ENCODE measurements at places on chromosomes 1 and 21. TPM values are rescaled to one million over a fixed set of nuclear protein-coding genes. Genes with fewer than 3 reads are reported as not detected.

DNA sequence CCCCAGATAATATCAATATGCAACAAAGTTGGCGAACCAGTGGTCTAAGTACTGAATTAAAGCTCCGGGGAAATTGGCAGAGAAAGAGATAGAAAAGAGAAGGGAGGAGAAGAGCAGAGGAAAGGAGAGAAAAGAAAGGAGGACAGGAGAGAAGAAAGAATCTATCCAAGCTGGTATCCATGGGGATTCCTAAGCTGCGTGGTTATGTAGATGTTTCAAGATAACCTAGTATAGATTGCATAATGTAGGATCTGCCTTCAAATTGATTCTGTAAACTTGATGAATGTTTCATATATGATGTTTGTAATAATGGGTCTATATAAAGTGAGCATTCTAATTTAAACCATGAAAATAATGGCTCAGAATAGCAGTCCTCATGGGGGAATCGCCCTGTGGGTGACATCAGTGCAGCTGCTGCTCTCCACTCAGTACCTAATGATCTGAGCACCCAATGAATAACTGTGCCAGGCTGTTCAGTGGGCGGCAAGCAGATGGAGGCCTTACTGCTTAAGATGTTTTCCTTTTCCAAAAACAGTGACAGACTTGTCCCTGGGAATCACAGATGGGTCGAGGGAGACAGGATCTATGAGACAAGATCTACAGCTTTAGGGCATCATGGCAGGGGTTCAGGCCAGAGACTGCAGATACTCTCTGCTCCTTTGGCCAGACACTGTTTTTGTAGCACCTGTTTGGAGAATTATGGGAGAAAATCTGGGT is 78.0 kb downstream of the LAMC2 start:
- no peak for DNase-seq

The SELENON gene
- 26.2 TPM for total RNA-seq

The NT5C1A gene
- 0.42 TPM for total RNA-seq

The LORICRIN gene
- not detected for total RNA-seq

The CFHR1 gene
- total RNA-seq = not detected

- no peak for DNase-seq
Measured at GRCh38 chr1:85606414-85606800, 25.8 kb downstream of the CCN1 start.

The PADI3 gene
- not detected for total RNA-seq

DNA sequence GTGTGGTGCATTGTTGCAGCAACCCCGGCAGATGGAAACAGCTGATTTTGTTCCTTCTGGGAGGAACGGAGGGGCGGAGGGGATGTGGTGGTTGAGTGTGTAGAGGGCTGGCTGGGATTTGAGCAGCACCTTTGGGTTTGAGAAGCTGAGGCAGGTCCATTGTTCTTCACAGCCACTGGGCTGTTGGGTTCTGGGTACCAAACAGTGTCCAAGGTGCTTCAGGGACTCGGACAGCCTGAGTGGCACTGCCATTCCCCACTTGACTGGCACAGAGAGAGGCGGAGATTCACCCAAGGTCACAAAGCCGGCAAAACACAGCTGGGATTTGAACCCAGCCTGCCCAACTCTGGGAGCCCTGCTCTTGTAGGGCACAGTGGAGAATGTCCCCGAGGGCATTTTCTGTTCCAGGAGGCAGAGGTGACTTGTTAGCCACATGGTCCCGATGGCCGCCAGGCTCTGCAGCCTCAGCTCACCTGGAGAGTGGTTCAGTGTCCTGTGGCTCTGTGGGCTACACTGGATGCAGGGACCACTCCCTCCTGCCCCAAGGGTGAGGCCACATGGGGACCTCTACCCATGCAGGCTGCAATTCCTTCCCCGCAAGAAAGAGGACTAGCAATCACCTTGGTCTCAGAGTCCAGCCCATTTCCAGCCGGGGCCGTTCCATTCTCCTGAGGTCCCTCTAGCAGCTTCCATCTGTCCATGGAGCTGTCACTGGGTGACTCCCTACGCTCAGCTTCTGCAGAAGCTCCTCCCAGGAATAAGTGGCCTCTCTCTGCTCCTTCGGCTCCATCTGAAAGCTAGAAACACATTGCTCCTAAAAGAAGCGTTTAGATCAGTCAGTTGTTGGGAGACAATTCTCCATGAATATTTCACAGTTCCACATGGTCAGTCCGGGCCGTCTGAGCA is 31.2 kb upstream of the C1orf174 start:
- no peak for DNase-seq

The CD247 gene
- total RNA-seq = 340 TPM

DNA sequence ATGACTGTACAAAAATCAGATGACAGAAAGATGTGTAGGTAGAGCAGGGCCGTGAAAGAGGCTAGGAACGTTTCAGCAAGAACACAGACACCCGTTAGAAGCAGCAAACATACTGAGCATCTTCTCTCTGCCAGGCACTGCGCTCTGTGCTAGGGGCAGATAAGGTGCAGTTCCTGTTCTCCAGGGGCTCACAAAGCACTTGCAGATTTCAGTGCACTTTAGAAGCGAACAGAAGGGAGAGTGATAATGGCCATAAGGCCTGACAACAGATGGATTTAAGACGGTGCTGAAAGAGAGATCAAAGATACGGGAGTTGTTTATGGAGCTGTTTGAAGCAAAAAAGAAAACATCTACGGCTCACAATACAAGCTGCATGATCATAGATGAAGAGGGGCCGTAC is 200.3 kb upstream of the FOXD3 start:
- DNase-seq = no peak

The MYBPH gene
- total RNA-seq = not detected

- no peak for DNase-seq
Measured at GRCh38 chr1:243316366-243316989, 60.6 kb downstream of the SDCCAG8 start.

The TMEM9 gene
- total RNA-seq = 20.6 TPM

The TDRD5 gene
- not detected for total RNA-seq
